ENCODE measurements at places on chromosomes 7 and 10.
A peak's percentile ranks its signal among the peaks of the same experiment; 100 is the strongest.

DNA sequence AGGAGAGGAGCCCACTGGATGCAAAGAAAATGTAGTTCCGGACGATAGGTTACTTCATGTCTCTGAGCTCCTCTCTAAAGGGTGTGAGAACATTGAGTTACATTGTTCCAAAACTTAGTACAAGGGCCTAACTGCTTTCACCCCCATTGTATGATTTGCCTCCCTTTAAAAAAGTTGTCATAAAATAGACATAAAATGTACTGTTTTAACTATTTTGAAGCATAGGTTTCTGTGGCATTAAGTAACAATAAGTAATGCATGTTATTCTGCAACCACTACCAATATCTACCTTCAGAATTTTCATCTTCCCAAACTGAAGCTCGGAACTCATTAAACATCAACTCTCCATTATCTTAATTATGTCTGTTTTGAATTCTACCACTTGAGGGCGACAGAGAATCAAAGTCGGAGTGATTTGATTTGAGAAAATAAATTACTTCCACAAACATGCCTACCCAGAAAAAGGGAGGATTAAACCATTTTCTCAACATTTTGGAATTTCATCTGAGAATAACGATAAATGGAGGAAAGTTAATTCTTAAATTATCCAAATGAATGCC, 2.7 kb downstream of the IGFBP1 start:
- no peaks in the 10 kb centered on the region for H3K4me1 ChIP-seq
- H3K4me3 ChIP-seq = no peak overlapping the region
- H3K27ac ChIP-seq = no peak overlapping the region
- no peaks in the 10 kb centered on the region for H3K27me3 ChIP-seq
- no peak for DNase-seq

GRCh38 chr10:116355341-116355740, 31.1 kb downstream of the CCDC172 start:
- H3K4me1 ChIP-seq = no peaks in the 10 kb centered on the region
- no peak overlapping the region for H3K4me3 ChIP-seq
- H3K27me3 ChIP-seq = no peaks in the 10 kb centered on the region
- H3K36me3 ChIP-seq = no peaks in the 10 kb centered on the region
- DNase-seq = no peak

GRCh38 chr7:102966465-102966864, 53.7 kb downstream of the LRRC17 start:
- no peak for DNase-seq
- H3K4me3 ChIP-seq = no peak overlapping the region
- H3K36me3 ChIP-seq = no peaks in the 10 kb centered on the region
- no peaks in the 10 kb centered on the region for H3K4me1 ChIP-seq
- no peak overlapping the region for H3K27ac ChIP-seq

GRCh38 chr10:13767676-13768178, 181.0 kb downstream of the PRPF18 start:
- H3K4me3 ChIP-seq = no peak overlapping the region
- no peaks in the 10 kb centered on the region for H3K4me1 ChIP-seq
- no peaks in the 10 kb centered on the region for H3K27me3 ChIP-seq
- no peak for DNase-seq

GRCh38 chr10:44731283-44731682, 179.9 kb upstream of the TMEM72 start:
- H3K27me3 ChIP-seq = no peaks in the 10 kb centered on the region
- no peak overlapping the region for H3K4me3 ChIP-seq
- H3K4me1 ChIP-seq = no peaks in the 10 kb centered on the region
- no peaks in the 10 kb centered on the region for H3K36me3 ChIP-seq
- no peak overlapping the region for H3K27ac ChIP-seq
- DNase-seq = no peak

GRCh38 chr7:127995881-127996215, 35.4 kb downstream of the LRRC4 start:
- H3K27ac ChIP-seq = no peak overlapping the region
- H3K36me3 ChIP-seq = no peaks in the 10 kb centered on the region
- H3K4me3 ChIP-seq = no peak overlapping the region
- H3K27me3 ChIP-seq = no peaks in the 10 kb centered on the region
- no peak for DNase-seq

DNA sequence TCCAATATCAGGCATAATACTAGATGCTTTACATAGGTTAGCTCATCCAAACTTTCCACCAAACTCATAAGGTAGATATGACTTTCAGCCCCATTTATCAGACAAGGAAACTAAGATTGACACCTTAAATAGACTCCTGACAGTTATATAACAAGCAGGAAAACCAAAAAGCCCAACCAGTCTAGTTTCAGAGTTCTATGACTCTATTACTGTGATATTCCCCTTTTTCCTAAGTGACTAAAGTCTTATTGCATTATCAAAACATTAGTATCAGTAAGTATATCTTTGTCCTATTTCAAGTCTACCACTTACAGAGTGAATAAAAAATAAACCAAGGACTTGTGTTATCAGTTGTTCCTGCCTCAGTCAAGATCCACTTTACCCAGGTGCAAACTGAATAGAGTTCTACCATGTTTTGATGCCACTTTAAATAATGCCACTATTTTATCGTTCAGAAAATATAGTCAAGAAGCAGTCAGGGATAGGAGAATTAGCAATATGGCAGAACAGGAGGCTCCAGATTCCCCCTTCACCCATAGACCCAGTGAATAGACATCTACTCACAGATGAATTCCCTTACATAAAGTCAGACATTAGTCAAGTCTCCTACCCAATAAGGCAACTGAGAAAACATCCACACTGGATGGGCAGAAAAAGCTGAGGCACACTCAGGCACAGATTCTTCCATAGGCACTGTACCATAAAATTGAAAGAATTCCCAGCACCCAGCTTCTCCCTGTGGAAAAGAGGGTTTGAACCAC, 74.1 kb downstream of the CRPPA start:
- H3K27ac ChIP-seq = no peak overlapping the region
- no peak for DNase-seq
- no peak overlapping the region for H3K4me3 ChIP-seq

DNA sequence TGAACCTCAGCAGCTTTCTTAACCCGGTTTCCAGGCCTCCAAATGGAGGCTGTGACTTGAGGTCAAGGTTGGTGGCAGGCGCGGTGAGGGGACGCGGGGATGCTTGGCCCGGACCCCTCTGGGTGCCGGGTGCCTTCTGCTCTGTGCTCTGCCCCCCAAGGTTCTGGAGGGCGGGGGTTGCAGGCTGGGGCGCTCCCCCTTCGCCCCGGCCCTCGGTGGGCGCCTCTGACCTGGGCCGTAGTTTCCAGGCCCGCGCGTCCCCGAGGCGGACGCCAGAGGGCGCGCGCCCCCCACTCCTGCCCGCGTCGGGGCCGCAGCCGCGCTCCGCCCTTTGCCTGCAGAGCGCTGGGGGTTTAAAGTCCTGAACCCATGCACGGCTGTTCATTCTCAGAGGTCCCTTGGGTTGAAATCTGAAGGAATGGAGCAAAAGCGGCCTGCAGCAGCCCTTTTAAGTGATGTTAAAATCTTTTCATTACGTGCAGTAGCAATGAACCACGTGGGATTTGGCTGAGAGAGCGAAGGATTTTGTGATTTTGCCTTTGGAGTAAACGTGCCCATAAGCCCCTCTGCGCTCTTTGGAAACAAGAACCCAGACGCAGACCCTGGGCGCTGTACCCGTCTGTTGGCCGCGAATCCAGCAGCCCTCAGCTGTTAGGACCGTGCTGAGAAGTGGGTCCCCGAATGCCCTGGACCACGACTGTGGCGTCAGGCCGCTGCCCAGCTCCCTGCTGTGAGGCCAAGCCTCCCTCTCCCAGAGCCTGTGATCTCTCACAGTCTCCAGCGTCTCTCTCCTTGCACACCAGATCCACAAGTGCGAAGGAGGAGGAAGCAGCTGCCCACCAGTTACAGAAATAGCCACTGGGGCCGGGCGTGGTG, 135.0 kb downstream of the ACTR3B start:
- no peak for DNase-seq
- H3K4me3 ChIP-seq = no peak overlapping the region
- H3K27me3 ChIP-seq = no peaks in the 10 kb centered on the region

GRCh38 chr10:75525067-75525466, 93.6 kb downstream of the LRMDA start:
- H3K27me3 ChIP-seq = no peaks in the 10 kb centered on the region
- H3K4me3 ChIP-seq = no peak overlapping the region
- no peaks in the 10 kb centered on the region for H3K36me3 ChIP-seq
- no peaks in the 10 kb centered on the region for H3K4me1 ChIP-seq

DNA sequence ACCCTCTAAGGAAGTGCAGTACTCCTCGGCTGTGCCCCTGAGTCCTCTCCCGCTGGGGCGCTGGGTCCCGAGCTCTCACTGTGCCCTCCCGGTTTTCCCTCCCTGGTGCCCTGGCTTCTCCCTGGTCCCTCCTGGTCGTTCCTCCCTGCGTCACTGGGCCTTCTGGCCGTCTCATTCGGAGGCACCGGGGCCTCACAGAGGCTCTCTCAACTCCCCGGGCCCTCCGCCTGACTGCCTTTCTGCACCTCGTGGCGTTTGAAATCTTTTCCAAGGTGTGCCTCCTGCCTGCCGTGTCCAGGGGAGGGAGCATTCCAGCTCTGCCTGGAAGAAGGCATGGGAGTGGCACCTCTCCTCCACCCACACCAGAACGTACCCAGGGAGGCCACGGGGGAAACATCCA, 174.3 kb downstream of the TCERG1L start:
- no peak overlapping the region for H3K27ac ChIP-seq
- no peaks in the 10 kb centered on the region for H3K36me3 ChIP-seq
- no peak for DNase-seq
- no peaks in the 10 kb centered on the region for H3K27me3 ChIP-seq

DNA sequence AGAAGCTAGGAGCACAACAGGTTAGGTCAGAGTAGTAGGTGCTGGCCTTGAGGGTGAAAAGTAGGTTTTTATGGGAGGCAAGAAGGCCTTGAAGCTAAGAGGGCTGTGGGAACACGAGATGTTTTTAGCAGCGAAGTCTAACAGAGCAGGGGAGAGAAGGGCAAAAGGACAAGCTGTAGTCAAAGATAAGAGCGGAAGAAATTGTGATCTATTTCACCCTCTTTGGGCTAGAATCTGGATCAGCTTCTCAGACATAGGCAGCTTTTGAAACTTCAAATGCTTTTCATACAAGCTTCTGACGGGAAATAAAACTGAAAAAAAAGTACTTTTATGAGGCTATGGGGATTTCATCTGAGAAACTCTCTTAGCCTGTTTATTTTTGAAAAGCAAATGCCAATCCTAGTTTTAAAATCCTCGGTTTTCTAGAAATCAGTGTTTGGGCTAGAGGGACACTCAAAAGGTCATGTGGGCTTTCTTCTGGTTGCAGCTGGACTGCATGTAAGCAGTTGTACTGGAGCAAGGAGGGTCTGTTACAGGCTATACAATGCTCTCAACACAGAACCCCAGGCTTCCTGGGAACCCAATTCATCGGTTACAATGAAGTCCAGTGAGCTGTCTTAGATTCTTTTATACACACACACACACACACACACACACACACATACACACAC, 83.6 kb downstream of the RNF216 start:
- no peak for DNase-seq
- peak overlapping the region; percentile 64 for H3K27ac ChIP-seq
- H3K27me3 ChIP-seq = no peaks in the 10 kb centered on the region
- peaks cover 85% of the 10 kb centered on the region for H3K4me1 ChIP-seq

DNA sequence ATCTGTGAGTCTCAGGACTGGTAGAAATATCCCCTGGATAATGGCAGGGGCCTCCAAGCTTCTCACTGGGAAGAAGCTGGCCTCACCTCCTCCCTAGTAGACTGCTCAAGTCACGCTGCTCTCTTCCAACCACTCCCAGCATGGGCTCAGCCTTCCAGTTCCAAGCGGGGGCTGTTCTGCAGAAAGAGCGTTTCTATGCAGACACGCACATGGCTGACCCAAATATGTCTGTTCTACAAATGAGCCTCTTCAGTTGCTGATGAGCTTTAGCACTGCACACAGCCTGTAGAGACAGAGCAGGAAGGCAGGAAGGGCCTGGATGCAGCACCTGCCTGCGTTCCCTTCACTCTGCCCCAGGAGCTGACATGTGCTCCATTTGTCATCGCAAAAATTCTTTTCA, 523.9 kb upstream of the MGMT start:
- H3K27ac ChIP-seq = no peak overlapping the region
- no peaks in the 10 kb centered on the region for H3K4me1 ChIP-seq
- no peak overlapping the region for H3K4me3 ChIP-seq
- H3K27me3 ChIP-seq = no peaks in the 10 kb centered on the region
- no peak for DNase-seq

DNA sequence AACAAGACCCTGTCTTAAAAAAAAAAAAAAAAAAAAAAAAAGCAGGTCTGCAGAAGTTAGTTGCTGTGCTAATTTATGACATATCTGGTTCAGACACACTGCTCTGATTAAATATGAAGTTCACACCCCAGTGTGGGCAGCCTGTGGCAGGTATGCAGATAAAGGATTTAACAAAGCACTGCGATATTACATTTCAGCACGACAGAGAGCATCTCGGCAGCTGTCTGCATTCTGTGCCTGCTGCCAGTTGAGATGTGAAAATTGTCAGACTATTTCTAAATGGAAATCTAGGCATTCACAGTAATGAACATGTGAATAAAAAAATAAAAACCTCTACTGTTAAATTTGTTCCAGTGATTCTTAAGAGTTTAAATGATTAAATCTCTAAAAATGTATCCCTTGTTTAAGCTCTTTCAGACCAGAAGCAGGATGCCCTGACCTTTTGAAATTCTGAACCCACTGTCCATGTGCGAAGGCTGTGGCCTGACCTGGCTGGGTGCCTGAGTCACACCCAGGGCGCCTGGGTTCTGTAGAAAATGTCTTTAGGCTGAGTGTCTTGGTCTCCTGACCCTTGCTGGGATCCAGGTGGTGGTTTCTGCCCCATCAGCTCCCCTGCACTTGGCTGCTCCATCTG, 272.9 kb downstream of the WDR37 start:
- no peaks in the 10 kb centered on the region for H3K4me1 ChIP-seq
- no peak overlapping the region for H3K27ac ChIP-seq
- no peaks in the 10 kb centered on the region for H3K36me3 ChIP-seq
- H3K4me3 ChIP-seq = no peak overlapping the region
- H3K27me3 ChIP-seq = no peaks in the 10 kb centered on the region
- no peak for DNase-seq

DNA sequence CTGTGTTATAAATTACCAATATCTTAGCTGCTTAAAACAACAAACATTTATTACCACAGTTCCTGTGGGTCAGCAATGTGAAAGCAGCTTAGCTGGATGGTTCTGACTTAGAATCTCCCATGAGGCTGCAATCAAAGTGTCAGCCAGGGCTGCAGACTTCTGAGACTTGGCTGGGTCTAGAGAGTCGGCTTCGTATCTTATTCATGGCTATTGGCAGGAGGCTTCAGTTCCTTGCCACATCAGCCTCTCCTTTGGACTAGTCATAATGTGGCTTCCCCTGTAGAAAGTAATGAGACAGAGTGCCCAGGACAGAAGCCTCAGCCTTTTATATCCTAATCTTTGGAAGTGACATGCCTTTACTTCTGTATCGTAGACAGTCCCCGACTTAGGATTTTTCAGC, 27.3 kb downstream of the RALA start:
- no peaks in the 10 kb centered on the region for H3K4me1 ChIP-seq
- H3K36me3 ChIP-seq = no peaks in the 10 kb centered on the region
- no peak overlapping the region for H3K4me3 ChIP-seq
- no peak for DNase-seq

GRCh38 chr7:148809856-148810255, 74.2 kb downstream of the EZH2 start:
- no peaks in the 10 kb centered on the region for H3K27me3 ChIP-seq
- H3K4me3 ChIP-seq = no peak overlapping the region
- H3K4me1 ChIP-seq = no peaks in the 10 kb centered on the region
- no peak for DNase-seq

All from naive thymus-derived CD4-positive, alpha-beta T cell (primary cell).